ENCODE measurements at places on chromosomes 4 and X. TPM values are rescaled to one million over a fixed set of nuclear protein-coding genes. Genes with fewer than 3 reads are reported as not detected.

GRCh38 chr4:116099596-116099995 is 985.8 kb downstream of the TRAM1L1 start:
- no peak for DNase-seq

DNA sequence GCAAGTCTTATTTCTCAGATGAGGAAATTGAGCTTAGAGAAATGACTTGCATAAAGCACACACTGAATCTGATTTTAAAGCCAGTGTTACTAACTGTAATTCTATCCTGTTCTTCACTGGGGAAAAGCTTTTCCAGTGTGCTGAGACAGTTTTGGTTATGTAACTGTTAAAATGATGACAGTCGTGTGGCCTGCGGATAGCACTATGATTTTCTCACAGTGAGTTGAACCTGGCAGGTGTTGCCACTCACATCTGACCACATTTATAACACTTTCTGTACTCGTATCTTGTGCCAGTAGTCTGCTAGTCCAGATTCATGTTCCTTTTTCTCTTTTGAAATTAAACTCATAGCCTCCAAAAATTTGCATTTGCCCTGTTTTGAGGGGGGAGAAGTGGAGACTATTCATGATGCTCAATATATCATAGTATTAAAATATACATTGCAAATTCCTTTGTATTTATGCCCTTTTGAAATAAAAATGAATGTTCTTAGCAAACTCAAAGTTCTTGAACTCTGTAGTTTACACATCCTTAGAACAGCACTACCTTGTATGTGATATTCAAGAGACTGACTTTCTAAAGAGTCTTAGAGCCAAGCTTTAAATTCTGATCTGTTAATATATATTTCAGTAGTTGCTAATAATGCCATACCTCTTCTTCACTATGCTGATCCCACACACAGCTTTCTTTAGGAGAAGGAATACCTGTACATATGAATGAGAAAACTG is 132.3 kb downstream of the PDLIM5 start:
- DNase-seq = no peak

DNA sequence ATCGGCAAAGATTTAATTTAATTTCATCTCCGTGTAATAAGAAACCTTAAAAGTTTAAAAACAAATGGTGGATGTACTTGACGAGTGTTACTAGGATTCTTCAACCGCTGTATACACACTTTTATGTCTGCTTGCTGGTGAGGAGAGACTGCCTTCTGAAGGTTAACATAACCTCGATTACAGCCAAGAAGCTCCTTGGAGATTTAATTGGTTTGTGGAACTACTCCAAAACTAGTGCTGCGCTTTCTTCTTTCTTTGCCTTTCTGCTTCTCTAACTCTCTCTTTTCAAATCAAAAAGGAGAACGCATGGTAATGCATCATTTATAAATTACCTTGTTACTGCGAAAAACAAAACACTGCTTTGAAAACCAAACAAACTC is 109.0 kb downstream of the ANTXR2 start:
- no peak for DNase-seq

The SMPX gene
- 0.72 TPM for total RNA-seq
